ENCODE measurements at places on chromosomes 12 and 14.
A peak's percentile ranks its signal among the peaks of the same experiment; 100 is the strongest.

GRCh38 chr12:62372134-62372533 lies 94.5 kb upstream of the MON2 start:
- no peak for DNase-seq

DNA sequence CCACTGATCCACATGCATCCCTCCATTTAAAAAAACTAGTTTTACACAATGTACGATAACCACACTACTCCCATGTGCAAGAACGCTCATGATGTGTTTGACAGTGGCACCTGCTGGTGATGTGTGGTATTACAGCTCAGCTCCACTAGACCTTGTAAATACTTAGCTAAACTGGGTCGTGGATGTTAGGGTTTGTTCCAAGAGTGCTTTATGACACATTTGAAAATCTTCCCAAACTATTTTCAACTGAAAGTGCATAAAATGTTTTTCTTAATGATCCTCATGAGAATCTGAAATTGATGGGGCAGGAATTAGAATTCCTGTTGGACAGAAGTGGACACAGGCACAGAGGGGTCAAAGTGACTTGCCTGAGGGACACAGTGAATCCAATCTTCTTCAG lies 99.2 kb downstream of the SCARB1 start:
- DNase-seq: peak; percentile 62

DNA sequence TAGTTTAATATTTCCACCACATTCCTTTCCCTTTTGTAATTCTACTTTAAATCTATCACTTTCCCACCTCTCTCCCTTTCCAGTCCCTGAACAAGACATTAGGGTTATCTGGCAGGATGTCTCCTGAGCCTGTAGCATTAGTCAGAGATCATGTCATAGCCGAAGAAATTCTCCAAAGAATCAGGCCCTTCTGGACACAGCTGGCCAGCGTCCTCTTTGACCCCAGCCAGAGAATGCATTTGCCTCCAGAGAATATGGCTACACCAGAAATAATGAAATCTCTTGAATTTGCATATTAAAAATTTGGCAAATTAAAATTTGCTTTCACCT lies 56.7 kb downstream of the NTF3 start:
- no peak for DNase-seq

- peak; percentile 55 for DNase-seq
These were observed 14.2 kb downstream of the HEBP1 start for GRCh38 chr12:12985817-12986408.

- DNase-seq: no peak
These were observed 26.6 kb upstream of the ANO4 start for GRCh38 chr12:100767950-100768349.

DNA sequence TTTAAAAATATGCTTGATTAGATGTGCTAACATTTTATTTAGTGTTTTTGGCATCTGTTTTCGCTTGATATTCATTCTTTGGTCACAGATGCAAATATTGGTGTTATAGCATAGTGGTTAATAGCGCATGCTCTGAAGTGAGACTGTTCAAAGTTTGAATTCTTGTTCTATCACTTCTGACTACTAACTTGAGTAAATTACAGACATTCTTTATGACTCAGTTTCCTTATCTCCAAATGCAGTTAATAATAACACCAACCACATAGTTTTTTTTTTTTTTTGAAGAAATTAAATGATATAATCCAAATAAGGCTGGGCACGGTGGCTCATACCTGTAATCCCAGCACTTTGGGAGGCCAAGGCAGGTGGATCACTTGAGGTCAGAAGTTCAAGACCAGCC lies 81.0 kb downstream of the TMX1 start:
- DNase-seq: no peak

- peak; percentile 56 for DNase-seq
These were observed 44.0 kb downstream of the ARMH4 start for GRCh38 chr14:58107947-58108552.

GRCh38 chr12:104886418-104887401 lies 71.4 kb downstream of the SLC41A2 start:
- peak; percentile 81 for DNase-seq

DNA sequence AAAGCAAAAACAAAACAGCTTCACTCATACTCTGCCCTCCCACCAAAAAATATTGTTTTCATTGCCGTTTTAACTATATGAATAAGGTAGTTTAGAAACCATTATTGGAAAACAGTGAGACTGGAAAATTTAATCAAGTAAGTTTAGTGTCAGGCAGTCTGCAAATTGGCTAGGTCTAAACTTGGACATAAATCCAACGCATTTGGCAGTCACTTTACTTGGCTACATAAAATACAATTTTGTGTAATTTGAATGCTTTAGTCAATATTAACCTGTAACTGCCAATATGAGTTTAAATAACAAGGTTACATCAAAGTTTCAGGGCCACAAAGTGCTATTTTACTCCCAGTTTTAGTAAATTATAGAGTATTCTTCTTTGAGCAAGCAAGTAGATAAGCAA lies 202.3 kb upstream of the SLC38A2 start:
- no peak for DNase-seq
